Stimulated activated CD4-positive, alpha-beta T cell treated with anti-CD3 and anti-CD28 coated beads, TNF-alpha, amount 100 ng/mL, for 1 hour (primary cell): ENCODE measurements at places on chromosomes 1 and 21.
A peak's percentile ranks its signal among the peaks of the same experiment; 100 is the strongest.

DNA sequence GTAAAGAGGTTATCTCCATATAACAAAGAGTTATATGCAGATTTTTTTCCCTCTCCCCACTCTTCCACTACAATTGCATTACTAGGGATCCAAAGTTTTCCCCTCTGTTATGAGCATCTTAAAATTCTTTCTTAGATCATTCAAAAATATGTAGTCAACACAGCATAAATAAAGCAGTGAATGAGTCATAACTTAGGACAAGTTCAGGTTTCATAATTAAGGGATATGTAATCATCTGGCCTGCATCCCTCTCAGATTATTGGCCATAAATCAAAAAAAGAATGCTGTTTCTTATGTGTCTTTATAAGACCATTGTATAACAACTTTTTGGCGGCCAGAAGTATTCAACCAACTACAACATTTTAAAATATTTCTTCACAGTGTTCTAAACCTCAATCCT is 1526.1 kb downstream of the KCNT2 start:
- DNase-seq, result no peak

GRCh38 chr1:224513787-224514209 is 79.2 kb upstream of the WDR26 start:
- DNase-seq, result peak; percentile 84

GRCh38 chr1:25987951-25988350 is 9.9 kb downstream of the PAFAH2 start:
- no peak for DNase-seq

- no peak for DNase-seq
Observed at GRCh38 chr1:89815611-89816010, 5.2 kb upstream of the LRRC8D start.

GRCh38 chr1:205500240-205501233 is 3.9 kb upstream of the CDK18 start:
- DNase-seq, result no peak

DNA sequence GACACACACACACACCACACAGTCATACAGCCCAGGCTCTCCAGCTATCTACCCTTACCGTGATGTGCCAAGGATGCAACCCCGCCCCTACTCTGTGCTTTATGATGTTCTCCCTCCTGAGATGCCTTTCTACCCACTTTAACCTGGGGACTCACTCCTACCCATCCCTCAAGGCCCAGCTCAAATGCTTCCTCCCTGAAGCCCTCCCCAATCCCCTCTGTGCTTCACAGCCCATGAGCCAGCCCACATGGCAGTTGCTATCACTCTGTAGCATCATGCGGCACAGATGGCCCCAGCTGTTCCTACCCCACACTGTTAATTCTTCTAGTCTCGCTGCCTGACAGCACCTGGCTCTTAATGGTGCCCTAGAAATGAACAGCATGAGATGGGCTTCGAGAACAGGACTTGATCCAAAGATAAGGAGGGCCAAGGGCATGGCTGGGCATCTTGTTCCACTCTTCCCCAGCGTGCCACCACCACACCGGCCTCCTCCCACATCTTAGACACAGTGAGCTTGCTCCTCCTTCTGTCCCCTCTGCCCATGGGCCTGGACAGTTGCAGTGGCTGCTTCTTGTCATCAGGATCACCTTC is 109.8 kb downstream of the GLIS1 start:
- no peak for DNase-seq

- DNase-seq, result no peak
Observed at GRCh38 chr21:41665766-41666595, 100.9 kb downstream of the RIPK4 start.

DNA sequence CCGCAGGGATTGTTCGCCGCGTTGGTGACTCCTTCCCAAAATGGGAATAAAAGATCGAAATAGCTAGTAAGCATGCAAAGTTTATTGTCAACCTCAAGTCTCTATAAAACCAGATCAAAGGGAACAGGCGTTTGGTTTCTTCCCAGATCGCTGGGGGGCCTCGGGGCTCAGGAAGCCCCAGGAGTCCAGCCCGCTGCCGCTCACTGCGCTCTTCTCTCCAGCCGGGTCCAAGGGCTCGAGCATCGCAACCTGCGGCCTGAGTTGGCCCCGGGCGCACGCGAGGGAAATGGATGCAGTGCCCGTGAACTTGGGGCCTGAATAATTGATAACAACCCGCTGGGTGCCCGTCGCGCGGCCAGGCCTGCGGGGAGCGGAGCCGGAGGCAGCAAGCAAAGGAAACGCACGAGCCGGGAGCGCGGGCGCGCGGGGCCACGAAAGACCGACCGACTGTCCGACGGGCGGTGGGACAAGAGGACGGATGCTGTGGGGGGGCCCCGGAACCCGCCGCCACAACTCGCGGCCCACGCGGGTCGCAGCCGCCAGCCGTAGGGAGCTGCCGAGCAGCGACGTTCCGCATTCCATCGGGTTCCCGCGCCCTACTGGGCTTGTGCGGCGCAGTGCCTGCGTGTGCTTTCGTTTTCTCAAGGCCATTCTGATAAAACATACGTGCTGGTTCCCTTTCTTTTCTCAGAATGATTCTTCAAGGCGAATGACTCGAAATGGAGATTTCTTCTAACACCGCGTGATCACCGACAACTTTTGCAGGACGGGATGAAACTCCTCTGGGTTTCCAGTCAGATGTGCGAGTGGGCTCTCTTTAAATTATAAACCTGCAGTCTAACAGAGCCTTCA is 14.0 kb upstream of the ALX3 start:
- DNase-seq, result no peak

DNA sequence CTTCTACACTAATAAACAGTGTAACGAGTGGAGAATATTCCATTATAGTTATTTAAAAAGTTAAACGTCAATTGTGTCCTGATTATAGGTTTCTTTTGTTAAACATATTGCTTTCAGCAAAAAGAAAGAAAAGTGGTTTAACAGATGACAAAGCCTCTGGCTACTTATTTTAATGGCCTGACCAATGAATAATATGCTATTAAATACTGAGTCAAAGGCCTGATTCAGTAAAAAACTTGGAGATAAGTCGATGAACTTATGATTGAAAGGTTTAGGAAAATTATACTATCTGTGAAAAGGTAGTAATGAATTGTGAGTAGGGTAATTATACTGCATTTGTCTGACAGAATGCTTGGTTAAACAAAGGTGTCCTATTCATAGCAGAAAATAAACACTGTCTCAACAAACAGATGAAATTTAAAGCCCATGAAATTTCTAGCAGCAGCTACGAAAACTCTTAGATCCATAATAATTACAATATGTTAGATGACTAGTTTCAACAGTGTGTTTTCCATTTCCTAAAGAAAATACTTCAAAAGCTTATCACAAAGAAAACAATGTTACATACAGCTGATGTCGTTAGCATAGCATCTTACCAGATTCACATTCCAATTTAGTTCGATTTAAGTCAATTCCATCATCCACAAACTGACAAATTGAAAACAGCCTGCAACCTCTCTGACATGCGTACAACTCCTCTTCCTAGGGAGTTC is 6.2 kb downstream of the TMEM59 start:
- no peak for DNase-seq

GRCh38 chr1:227952374-227953021 is 4.8 kb upstream of the WNT9A start:
- no peak for DNase-seq

- no peak for DNase-seq
Observed at GRCh38 chr1:224724566-224724965, 108.4 kb downstream of the CNIH3 start.

- DNase-seq, result no peak
Observed at GRCh38 chr1:224458996-224459395, 24.4 kb upstream of the WDR26 start.

DNA sequence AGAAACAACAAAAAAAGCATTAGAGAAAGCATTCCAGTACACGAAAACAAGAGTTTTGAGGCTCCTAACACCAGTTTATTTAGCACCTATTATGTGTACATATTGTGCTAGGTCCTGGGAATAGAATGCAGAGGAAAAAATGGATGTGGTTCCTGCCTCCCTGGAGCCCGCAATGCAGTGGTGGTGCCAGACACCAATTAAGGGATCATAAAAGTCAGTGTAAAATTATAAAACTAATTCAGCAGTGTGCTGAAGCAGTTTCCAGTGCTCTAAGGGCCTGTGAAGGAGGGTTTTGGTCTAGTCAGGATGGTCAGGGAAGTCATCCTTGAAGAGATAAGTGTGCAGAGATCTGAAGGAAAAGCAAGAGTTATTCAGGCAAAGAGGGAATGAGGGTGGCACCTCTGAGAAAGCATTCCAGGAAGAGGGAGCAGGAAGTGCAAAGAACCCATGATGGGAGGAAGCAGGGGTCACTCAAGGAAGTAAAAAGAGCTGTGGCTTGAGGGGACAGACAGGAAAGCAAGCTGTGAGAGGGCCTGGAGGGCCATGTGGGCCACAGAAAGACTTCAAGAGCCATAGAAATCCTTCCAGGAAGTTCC is 65.2 kb upstream of the IFNLR1 start:
- no peak for DNase-seq

DNA sequence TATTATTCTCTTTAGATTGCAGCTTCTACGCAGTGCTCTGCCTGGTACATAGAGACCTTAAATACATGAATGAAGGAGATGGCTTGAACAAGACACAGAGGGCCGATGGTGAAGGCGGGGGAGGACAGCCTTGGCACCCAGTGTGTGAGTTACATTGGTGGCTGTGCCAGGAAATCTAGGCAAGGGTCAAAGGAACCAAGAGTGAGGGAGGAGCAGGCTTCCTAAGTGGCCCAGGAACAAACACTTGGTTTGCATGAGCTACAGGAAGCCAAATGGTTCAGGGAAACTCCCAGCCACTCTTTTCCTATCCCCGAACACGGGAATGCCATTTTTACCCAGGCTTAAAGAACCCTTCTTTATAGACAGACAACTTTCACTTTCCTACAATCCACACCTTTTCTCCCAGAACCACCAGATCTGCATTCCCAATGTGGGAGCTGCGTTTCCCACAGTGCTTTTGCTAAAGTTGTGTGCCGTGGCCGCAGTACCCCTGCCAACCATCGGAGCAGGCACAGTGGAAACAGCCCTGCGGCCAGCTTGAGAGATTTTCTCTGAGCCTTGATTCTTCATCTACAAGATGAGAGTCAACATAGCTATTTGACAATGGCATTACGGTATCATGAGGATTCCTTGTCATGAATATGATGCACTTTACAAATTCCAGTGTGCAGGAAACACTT is 3.5 kb upstream of the CLEC20A start:
- no peak for DNase-seq

DNA sequence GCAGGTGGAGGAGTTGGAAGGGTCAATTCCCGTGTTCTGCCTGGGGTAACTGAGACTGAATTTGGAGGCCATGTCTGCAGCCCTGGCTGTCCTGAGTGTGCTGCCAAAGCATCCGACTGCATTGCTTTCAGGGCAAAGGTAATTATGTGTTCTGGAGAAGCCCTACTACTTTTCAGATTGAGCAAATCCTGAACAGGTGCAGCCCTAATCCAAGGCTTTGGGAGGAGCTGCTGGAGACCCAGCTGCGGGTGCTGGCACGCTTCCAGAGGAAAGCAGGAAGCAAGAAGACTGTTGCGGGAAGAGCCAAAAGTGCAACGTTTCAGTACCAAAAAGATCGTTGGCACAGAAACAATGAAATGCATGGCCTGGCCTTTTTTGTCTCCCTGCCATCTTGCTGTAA is 73.7 kb upstream of the NRIP1 start:
- DNase-seq, result no peak
